ENCODE measurements at places on chromosomes 16 and 17.

DNA sequence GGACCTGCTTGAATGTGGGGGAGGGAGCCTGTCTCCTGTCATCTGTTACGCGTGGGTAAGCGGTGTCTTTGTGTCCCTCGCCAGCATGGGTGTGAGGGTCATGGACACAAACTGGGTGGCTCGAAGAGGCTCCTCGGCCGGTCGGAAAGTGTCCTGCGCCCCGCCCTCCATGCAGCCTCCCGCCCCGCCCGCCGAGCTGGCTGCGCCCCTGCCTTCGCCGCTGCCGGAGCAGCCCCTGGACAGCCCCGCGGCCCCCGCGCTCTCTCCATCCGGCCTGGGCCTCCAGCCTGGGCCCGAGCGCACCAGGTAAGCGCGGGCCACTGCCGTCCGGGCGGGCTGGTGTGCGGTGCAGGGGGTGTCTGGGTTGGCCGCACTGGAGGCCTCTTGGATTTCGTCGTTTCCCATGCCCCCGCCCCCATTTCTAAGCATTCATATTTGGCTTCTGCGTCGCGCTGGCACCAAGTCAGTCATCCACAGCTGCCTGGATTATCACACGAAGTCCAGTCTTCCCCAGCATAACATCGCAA lies 43.8 kb downstream of the ELAC2 start:
- no peak for DNase-seq

DNA sequence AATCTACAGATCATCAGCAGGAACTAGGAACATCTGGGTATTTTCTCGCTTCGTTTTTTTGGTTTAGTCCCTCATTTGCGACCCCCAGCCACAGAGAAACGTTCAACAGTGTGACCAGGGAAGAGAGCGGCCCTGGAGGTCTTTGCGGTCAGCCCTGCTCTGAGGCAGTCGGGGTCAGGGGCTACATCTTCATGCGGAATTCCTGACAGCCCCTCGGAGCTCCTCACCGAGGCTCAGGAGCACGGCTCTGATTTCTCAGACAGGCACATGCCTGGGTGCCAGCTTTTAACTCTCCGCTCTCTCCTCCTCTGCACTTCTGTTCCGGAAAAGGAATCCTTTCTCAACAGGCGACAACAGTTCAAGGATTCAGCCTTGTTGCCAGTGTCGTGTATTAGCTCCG lies 8.0 kb upstream of the WDR45B start:
- no peak for DNase-seq

DNA sequence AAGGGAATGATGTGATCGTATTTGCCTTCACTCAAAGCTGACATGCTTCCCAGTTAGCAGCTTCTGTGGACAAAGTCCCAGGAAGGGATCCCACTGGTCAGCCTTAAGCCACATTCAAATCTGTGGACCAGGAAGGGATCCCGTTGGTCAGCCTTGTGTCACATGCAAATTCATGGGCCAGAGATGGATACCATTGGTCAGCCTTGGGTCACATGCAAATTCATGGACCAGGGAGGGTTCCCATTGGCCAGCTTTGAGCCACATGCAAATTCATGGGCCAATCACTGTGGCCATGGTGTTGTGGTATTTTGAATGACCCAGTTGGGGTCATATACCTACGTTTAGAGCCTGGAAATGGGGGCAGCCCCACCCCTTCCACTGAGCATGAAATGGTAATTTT lies 201.6 kb downstream of the HS3ST4 start:
- no peak for DNase-seq

DNA sequence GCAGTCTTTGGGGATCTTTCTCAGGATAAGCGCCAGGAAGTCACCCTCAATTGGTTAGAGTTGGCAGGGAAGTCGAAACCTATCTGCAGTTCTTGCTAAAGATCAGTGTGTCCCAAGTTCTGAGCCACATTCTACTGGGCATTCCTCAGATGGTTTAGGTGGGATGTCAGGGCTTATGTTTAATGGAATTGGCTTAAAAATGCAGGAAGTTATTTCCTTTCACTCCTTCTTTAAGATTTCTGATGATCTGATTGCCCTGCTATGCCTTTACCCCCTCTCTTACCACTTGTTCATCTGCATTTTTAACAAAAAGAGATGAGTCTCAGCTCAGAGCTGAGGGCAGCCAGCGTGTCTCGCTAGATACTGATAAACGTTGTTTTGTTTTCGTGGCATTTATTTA lies 30.8 kb downstream of the FOXL1 start:
- no peak for DNase-seq

DNA sequence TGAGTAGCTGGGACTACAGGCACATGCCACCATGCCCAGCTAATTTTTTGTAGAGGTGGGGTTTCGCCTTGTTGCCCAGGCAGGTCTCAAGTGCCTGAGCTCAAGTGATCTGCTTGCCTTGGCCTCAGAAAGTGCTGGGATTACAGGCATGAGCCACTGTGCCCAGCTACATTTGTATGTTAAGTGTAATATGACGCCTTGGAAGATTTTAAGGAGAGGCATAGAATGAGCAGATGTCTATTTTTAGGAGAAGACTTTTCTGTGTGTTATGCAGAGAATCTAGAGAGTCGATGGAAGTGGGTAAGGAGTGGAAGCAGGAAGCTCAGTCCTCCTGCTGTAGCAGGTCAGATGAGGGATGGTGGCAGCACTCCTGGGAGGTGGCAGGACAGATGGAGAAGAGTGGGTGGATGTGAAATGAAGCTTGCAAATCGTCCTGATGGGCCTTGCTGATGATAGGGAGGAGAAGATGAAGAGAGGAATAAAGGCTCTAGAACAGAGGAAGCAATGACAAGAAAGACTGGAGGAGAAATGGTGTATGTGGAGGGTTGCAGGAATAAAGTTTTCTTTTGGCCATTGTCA lies 125.3 kb downstream of the SHISA6 start:
- no peak for DNase-seq

DNA sequence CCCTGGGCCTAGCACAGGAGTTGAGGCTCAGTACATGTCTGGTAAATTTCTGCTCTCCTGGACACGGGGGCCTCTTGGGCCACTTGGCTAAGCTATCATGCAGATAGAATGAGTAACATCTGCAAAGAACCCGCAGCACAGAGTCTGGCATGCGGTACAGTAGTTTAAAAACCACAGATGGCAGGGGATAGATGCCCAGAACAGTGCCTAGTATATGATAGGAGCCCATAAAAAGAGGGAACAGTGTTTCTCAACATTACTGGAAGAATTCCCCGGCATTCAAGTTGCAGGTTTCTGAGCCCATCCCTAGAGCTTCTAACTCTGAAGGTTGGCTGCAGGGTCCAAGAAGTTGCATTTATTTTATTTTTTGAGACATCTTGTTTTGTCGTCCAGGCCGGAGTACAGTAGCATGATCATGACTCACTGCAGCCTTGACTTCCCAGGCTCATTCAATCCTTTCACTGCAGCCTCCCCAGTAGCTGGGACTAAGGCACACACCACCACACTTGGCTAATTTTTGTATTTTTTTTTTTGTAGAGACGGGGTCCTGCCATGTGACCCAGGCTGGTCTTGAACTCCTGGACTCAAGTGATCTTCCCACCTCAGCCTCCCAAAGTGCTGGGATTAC lies 5.8 kb downstream of the CDIPT start:
- no peak for DNase-seq

- peak; percentile 68 for DNase-seq
These were observed 40.8 kb downstream of the YPEL2 start for GRCh38 chr17:59372138-59372751.

DNA sequence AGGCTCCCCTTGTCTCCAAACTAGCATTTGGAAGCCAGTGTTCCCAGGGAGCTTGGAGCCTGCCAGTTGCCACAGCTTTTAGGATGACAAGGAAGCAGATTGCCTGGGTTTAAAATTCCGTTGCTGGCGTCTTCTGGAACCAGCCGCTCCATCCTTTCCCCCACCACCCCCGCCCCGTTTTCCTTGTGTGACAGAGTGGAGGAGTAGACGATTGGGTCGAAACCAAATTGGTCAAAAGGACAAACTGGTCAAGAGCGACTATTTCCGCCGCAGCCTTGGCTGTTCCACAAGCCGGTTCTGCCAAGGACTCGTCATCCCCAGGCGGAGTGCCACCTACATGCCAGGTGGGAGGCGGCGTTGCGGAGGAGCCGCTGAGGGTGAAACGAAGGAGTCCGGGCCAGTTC lies 91.1 kb downstream of the RPA1 start:
- no peak for DNase-seq

DNA sequence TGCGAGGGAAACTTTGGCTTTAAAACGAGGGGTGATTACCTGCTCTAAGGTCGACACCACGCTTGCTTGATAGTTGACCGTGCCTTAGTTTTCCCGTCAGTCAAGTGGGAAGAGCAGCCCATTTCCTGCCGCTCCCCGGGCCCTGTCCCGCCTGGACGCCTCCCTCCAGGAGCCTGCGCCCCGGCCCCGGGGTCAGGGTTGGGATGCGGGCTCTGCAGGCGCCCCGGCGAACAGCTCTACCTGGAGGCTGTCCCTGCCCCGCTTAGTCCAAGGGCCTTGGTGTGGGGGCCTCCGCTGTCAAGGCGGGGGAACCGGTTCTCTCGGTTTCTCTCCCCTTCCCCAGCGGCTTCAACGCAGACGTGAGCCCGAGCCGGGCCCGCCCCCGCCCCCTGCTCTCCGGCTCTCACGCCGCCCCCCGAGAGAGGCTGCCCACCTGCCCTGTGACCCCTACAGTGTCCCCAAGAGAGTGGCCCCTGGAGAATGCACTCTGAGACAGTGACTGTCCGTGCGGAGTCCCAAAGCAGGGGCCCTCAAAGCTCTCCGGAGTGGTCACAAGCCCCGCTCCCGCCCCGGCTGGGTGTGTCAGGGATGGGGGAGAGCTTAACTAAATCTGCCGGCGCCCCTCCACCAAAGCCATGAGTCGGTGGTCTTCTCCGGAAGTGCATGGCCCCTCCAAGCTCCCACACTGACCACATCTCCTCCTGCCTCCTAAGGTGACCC lies 117.4 kb upstream of the SMURF2 start:
- DNase-seq: no peak

GRCh38 chr17:60730273-60730672 lies 52.6 kb downstream of the BCAS3 start:
- peak; percentile 14 for DNase-seq

- DNase-seq: peak; percentile 44
These were observed 3.3 kb downstream of the GRN start for GRCh38 chr17:44348234-44348987.

GRCh38 chr17:12599186-12599920 lies 66.3 kb upstream of the MYOCD start:
- no peak for DNase-seq

DNA sequence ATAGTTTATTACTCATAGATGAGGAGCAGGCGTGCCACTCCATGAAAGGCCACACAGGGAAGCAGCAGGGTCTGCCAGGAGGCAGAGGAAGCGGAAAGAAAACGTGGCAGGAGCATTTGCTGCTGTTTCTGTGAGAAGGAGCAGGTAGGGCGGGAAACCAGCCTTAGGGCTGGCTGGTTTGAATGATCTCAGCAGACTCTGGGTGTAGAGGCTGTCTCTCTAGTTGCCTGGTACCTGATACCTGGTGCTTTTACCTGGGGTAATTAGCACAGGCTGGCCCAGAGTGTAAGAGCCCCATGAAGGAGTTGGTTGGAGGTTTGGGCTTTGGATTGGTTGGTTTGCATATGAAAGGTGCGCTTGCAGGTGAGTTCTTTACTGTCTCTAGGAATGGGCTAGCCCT lies 205.0 kb upstream of the CACNG3 start:
- DNase-seq: no peak

GRCh38 chr17:27802962-27803680 lies 2.8 kb upstream of the NOS2 start:
- DNase-seq: no peak

DNA sequence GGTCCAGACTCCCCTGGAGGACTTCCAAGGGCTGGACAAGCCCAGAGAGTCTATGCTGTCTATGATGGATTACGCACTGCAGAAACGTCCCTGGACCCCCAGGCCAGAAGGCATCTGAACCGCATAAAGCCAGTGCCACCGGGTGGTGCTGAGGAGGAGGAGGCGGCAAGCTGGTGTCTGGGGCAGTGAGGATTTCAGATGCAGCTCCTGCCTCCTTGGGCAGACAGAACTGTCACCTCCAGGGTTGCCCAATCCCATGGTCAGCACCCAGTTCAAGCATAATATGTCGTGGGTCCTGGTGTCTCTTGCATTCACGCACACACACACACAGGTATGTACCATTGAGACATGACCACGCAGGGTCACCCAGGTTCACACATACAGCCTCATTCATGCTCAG lies 25.6 kb downstream of the RAP1GAP2 start:
- DNase-seq: no peak

DNA sequence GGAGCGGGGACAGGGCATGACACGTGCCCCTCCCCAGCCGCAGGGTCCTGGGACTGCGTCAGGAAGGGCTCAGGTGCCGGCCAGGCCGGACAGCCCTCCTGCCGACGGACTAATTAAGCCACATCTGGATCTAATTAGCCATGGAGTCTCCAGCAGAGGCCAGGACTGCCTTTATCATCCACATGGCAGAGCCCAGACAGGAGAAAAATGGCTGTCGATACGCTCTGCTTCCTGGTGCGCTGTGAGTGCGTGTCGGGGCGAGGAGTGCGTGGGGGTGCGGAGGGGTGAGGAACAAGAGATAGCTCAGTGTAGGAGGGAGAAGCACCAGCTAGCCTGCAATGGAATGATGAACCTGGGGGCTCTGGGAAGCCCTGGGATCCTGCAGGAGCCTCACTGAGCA lies 218.8 kb downstream of the IRF8 start:
- DNase-seq: no peak

GRCh38 chr16:72560617-72561016 lies 388.7 kb upstream of the PMFBP1 start:
- no peak for DNase-seq

DNA sequence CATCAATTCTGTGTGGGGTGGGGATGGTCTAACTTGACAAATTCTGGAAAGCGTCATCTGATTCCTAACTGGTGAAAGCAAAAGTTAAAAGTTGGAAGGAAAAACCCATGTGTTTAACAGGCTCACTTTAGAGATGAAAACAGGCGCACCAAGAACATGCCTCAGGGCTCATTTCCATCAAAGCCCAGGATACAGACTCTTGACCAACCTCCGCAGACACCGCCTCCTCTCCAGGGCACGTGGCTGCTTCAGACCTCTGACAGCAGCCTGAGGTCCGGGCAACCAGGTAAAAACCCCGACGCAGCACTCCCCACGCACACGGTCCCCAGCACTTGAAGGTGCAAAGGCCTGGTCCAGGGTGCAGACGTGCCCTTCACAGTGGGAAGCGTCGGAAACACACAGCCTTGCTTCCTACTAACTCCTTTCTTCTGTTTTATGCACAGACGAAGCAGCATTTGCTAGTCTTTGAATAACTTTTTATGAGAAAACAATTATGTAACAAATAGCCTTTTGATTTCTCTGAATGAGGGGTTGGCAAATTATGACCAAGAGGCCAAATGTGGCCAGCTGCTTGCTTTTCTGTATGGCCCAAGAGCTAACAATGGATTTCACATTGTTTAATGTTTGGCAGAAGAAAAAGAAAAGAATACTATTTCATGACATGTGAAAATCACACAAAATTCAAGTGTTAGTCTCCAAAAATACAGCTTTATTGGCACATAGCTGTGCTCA lies 44.2 kb upstream of the TRAP1 start:
- no peak for DNase-seq
